ENCODE measurements at places on chromosomes 16 and 17.

- DNase-seq: no peak
These were observed 715 bp downstream of the TLCD3A start for GRCh38 chr17:732902-733720.

GRCh38 chr17:4074831-4075495 is 67.9 kb downstream of the ZZEF1 start:
- no peak for DNase-seq

DNA sequence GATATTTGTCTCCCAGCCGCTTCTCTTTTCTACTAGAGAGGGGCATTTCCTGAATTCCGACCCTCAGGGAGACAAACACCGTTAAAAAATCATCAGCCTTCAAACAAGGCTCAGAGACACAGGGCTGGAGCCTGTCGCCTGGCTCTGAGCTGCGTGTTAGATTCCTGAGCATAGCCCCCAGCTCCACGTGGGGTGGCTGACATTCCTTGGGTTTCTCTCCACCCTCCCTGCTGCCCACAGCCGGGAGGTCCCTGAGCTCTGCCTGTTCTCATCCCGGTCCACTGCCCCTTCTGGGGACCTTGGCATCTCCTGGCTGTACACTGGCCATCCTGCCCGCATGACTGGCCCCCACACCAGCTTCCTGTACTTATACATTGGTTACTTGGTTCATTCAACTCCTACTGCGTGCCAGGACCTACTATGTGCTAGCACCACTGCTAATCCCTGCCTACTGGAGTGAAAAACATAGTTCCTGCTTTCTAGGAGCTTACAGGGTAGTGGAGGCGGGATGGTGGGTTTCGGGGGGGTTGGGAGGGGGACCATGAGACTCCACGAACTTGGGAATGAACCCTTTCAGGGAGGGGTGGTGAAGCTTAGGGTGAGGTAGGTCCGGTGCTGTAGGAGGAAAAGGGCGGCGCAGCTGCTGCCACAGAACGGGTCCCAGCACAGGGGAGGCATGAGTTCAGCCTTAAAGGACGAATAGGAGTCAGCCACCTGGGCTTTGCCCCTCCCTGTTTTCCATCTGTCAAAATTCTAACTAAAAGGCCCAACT is 52.1 kb upstream of the TMEM132E start:
- DNase-seq: no peak

GRCh38 chr16:68869492-68870088 is 26.3 kb downstream of the TANGO6 start:
- DNase-seq: no peak

DNA sequence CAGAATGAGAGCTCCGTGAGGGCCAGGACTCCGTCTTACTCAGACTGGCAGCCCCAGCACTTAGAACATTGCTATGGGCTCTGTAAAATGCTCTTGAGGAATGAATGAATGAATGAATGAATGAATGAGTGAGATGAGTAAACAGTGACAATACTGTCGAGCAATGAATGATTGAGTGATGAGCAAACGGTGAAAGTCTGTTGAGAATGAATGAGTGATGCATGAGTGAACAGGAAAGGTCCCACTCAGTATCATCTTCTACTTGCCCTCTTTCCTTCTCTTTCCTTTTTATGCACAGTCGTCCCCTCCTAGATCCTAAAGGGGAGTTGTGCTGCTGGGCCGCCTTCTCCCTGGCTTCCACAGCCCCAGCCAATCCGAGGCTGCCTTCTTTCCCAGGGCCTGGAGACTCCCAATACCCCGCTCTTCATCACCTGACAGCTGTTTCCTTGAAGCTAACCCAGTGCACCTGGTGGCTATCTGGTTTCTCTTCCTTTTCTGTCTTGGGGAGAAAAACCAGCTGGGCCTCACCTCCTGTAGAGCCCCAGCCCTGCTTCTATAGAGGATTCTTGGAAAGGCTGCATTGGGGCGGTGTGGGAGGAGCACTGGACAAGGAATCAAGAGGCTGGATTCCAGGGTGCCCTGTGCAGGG is 32.7 kb upstream of the CACNG1 start:
- DNase-seq: no peak

DNA sequence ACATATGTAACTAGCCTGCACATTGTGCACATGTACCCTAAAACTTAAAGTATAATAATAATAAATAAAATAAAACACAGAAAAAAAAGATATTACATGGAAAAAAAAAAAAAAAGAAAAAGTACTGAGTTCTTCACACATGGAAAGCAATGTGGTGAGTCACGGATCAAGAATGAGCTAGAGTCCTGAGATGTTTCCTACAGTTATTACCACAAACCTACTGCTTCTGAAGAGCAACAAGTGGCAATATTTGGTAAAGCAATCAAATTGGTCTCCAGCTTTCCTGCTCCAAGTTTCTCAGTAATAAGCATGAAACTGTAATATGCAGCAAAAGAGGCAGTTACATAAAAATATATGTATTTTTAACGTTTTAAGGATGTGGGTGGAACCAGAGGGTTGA is 223.3 kb upstream of the SALL1 start:
- DNase-seq: no peak

DNA sequence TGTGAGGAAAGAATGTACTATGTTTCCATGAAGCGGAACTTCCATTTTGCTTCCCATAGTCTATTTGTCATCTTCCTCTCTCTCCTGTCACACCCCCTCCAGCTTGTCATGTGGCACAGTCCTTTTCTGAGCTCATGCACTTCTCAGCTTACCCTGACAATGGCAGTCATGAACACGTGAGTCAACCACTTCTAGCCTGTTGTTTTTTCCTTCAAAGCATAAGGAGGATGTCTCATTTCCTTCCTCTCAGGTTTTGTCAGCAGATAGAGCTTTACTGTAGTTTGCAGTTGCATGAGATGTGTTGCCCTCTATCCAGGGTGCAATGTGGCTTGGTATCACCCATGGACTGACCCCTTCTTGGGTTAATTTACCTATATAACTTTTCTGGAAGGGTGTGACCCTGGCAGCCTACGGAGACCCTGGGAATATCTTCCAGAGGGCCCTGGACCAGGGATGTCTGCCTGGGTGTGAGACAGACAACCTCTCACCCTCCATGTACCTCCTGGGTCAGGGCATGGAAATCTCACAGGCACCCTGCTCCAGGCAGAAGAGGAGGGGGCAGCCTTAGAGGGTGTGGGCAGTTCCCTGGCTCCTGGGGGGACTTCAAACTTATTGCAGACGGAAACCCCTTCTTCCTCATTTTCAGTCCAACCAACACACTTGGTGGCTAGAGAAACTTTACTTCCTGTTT is 4.0 kb upstream of the ZNF267 start:
- peak; percentile 71 for DNase-seq

DNA sequence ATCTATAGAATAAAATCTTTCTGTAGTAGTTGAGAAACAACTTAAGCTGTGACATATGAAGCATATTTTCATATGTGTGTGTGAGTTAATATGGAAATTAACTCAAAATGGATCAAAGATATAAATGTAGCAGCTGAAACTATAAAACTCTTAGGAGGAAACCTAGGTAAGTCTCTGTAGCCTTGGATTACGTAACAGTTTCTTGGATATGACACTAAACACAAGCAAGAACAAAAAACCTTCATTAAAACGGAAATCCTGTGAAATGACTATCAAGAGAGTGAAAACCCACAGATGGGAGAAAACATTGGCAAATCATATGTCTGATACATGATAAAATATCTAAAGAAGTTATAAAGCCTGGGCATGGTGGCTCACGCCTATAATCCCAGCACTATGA is 104.4 kb downstream of the VPS53 start:
- DNase-seq: no peak

DNA sequence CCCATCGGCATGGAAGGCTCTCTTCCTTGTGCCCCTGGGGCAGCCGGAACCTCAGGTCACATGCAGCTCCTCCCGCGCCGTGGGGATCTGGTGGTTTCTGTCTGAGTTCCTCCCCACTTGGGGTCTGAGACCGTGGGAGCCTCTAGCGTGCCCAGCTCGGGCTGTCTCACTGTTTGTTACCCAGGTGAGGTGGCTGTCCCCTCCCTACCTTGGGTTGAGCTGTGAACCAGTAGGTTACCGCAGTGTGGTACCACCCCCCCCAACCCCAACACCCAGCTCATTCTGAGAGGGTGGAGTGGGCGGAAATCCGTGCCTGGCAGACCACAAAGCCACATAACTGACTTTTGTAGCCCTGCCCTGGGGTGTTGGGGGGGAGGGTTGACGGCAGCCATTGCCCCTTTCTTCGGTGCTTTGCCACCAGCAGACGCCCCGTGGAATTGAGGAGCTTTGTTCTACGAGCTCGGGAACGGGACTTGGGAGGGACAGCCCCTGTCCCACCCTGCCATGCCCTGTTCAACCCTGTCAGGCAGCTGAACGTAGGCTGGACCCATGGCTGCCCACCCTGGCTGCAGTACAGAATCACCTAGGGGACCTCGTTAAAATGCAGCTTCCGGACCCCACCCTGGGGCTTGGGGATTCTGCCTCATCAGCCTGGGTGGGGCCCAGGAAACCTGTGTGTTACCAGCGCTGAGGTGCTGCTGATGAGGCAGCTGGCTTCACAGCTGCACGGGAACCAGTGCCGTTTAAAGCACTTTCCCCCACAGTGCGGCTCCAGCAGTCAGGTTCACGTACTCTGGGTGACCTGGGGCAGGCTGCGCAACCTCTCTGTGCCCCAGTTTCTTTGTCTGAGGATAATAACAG is 18.5 kb downstream of the RAP1GAP2 start:
- DNase-seq: peak; percentile 80

- no peak for DNase-seq
These were observed 5.9 kb upstream of the NAGS start for GRCh38 chr17:43998552-43998951.

- DNase-seq: no peak
These were observed 20.3 kb downstream of the METRNL start for GRCh38 chr17:83099570-83100181.

DNA sequence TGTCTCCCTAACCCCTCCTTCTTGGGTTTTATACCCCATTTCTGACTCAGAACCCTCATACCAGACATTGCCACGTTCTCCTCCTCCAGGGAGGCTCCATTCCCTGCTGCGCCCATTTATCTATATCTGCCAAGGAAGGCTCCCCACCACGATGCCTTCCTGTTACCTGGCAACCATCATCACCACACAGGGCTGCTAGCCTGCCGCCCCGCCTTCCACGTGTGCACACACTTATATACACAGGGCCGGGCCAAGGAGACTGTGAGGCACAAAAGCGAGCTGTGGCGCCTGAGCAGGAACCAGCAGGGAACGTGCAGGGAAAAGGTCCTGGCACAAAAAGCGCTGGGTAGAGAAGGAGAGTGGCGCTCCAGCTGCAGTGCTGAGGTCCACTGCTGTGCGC is 261.8 kb downstream of the CBLN1 start:
- no peak for DNase-seq

DNA sequence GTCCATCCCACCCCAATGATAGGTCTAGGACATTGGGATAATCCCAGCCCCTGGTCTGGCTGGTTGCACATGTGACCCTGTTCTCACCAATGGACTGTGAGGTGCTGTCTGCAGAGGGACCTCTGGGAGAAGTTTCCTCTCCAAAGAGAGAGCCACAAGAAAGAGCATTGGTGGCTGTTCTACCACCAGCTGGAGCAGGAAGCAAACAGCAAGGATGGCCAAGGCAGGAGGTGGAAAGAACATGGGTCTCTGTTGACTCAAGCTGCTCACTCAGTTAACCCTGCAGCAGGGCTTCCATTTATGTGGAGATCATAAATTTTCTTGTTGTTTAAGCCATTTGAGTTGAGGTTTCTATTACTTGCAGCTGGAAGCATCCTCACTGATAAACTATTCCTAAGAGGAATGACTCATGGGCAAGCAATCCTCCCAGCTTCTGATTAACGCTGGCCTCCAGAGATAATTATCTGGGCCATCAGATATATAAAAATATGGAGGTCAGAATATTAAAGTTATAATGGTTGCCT is 52.6 kb downstream of the CYB5B start:
- DNase-seq: no peak

DNA sequence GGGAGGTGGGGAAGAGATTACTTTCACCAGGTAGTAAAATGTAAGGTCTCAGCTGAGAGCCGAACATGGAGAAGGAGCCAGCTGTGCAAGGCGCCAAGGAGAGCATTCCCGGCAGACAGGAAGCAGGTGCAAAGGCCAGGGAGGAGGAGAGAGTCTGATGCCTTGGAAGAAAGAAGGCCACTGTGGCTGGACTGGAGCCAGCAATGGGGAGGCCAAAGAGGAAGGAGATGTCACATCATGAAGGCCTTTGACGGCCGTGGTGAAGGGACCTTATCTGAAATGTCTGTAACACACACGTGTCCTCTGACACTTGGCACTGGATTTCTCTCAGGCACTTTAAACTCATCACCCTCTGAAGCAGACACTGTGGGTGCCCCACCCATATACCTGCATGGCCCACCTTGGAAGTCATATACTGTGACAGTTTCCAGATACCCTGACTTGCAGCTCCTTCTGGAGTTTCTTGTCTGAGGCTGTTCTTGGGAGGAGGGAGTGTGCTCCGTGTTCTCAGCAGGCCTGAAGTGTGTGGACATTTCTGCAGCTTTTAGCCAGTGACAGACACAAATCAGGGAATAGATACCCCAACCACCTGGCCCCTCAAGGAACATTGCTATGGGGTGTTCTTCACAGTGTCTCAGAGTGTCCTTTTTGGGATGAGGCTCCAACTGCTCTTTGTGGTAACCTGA is 1.9 kb upstream of the SLC5A2 start:
- no peak for DNase-seq

DNA sequence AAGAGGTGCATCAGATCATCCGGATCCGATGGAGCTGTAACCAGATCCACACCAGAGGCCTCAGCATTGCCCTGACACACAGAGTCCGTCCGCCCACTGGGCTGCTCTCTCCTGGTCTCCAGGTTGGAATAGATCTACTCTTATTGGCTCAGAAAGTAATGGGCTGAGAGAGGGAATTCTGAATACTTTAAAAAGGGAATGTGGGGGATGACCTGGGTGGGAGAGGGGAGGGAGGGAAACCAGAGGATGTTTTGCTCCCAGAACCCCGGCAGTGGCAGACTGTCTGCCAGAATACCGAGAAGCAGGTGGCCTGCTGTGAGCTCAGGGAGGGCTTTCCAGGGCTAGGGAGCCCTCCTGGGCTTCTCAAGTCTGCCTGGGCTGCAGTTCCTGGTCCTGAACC is 126.5 kb downstream of the ENGASE start:
- DNase-seq: no peak

DNA sequence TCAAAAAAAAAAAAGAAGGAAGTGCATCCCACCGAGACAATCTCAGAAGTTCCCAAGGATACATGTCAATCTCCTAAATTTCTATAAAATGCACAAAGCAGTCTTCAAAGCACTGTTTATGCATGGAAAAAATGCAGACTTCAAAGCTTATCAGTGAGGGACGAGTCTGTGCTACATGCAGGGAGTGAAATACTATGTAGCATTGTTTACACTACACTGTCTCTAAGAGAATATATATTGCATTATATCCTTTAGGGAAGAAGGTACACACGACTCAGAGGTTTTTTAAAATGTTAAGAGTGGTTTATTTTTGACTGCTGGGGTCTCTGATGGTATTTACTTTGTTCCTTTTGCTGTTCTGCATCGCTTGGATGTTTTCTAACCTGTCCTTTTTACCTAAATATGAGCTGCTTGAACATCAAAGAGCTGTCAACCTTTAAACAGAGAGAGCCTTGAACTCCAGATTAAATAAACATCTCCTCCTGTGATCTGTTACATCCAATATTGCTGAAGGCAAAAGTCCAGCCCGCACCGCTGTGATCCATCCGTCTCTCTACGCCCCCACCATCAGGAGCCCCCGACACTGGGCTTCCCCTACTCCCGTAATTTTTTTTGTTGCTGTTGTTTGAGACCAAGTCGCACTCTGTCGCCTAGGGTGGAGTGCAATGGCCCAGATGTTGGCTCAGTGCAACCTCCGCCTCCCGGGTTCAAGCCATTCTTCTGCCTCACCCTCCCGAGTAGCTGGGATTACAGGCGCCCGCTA is 1.4 kb downstream of the FBXO31 start:
- DNase-seq: no peak

Measured in activated T-cell treated with anti-CD3 and anti-CD28 coated beads for 24 hours (primary cell).